KG1 (cell line): ENCODE measurements at places on chromosomes 5 and 9.

- DNase-seq, result no peak
These were observed 71.1 kb upstream of the NEURL1B start for GRCh38 chr5:172569861-172570558.

DNA sequence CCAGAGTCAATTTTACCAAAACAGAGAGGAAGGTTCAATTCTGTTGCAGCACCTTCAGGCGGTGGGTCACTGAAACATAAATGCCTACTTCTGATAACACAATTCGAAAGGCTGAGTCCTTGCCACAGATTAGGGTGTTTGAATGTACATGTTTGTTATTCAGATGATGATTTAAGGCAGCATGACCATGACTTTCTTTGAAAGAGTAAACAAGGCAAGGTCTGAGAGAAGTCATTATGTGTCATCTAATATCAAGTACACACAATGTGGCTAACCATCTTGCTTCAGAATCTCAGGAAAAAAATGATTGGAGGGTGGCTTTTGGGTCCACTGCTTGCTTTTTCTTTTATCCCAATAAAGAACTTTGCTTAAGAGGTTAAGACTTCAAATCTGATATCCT lies 457.5 kb downstream of the TAF11L14 start:
- DNase-seq, result no peak

- DNase-seq, result no peak
These were observed 590 bp downstream of the ENTPD2 start for GRCh38 chr9:137052998-137053943.

DNA sequence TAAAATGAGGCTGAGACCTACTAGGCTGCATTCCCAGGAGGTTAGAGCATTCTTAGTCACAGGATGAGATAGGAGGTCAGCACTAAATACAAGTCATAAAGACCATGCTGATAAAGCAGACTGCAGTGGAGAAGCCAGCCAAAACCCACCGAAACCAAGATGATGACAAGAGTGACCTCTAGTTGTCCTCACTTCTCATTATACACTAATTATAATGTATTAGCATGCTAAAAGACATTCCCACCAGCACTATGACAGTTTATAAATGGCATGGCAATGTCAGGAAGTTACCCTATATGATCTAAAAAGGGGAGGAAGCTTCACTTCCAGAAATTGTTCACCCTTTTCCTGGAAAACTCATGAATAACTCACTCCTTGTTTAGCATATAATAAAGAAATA lies 88.6 kb downstream of the PLPPR1 start:
- DNase-seq, result no peak

GRCh38 chr9:87604886-87605588 lies 107.4 kb downstream of the DAPK1 start:
- DNase-seq, result no peak

GRCh38 chr5:150180241-150181026 lies 9.4 kb upstream of the SLC6A7 start:
- DNase-seq, result no peak

DNA sequence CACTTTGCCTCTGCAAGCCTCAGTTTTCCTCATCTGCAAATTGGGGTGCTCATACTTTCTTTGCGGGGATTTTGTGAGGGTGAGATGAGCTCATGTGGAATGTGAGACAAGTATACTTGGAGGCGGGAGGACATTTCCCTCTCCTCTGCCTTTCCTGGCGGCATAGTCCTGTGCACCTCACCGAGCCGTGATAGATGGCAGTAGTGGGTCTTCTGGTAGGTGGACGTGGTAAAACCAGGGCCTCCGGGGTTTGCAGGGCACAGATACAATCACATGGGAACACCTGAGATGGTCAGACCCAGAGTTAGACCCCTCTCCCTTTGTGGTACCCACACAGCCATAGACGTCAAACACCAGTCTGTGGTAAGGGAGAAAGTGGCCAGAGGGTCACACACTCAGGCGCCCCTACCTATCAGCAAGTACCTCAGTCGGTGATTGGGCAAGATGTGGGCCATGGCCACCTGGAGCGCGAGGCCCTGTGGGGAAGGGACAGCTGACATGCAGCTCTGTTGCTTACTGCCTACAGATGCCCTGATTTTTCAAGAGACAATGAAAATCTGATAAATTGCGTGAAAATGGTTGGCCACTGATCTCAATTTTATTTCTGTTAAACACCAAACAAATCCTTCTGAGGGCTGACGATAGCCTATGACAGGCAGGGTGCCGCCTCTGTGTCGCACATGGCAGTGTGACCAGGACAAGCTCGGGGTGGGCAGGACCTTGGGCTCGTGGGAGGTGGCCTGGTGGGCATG lies 9.9 kb downstream of the ERGIC1 start:
- no peak for DNase-seq

DNA sequence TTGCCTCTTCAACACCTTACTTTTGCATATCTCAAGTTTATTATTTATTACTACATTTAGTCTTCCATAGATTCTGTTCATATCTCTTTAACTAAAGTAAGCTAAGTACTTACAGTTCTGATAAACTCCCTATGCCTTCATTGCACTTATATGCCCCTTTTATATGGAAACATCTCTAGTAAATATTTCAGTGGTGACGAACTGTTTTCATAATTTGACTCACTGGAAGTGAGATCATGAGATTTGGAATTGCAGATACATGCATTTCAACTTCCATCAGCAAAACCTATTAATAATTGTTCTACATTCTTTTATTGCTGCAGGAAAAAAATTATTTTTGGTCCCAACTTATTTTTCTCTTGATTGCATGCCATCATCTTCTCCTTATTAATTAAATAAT lies 263.5 kb downstream of the CD180 start:
- DNase-seq, result no peak
